Spleen (tissue), 13 donors: ENCODE measurements at places on chromosomes 2 and 18. TPM values are rescaled to one million over a fixed set of nuclear protein-coding genes. Genes with fewer than 3 reads are reported as not detected.

GRCh38 chr18:9775178-9775577 lies 67.1 kb downstream of the RAB31 start:
- no peak for DNase-seq

GRCh38 chr18:23983112-23983511 lies 31.4 kb upstream of the TTC39C start:
- DNase-seq: no peak

- no peak for DNase-seq
Measured at GRCh38 chr2:178512484-178512883, 32.2 kb downstream of the PLEKHA3 start.

GRCh38 chr2:43027097-43027873 lies 199.1 kb downstream of the ZFP36L2 start:
- peak; percentile 41 for DNase-seq

Gene FHOD3
- total RNA-seq: 2.1 TPM

DNA sequence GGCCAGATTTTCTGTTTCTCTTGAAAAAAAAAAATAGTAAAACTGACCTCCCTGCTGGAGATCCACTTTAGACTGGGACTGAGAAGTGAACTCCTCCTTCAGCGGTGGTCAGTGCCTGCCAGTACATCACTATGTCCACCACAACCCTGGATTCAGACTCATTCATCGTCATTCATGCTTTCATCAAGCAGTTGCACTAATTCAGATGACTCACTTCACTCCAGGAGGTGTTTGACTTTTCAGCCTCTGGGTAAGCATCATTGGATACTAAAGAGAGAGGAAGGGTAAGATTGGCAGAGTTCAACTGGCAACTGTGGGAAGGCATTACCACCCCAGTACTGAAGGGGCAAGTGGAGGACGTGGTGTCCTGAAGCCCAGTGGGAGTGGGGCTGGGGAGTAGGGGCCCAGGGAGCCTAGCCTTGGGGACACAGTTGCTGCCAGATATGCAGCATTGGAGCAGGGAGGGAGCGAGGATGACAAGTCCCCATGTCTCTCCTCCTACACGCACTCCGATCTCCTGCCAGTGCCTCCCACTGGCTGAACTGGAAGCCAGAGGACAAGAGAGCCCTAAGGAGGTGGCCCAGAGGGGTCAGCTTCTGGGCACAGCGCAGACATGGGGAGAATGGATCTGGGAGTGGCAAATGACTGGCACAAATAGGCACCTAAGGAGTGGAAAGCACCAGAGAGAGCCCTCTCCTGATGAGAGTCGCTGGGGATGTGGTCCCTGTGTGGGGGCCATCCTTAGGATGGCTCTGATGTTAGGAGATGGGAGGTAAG lies 111.1 kb downstream of the TGFA start:
- DNase-seq: no peak

Gene CREG2
- not detected for total RNA-seq

- no peak for DNase-seq
Measured at GRCh38 chr2:46020416-46020815, 276.8 kb upstream of the EPAS1 start.

- DNase-seq: no peak
Measured at GRCh38 chr2:195419033-195419432, 238.0 kb upstream of the SLC39A10 start.

Gene ZNF514
- total RNA-seq: 15.6 TPM

DNA sequence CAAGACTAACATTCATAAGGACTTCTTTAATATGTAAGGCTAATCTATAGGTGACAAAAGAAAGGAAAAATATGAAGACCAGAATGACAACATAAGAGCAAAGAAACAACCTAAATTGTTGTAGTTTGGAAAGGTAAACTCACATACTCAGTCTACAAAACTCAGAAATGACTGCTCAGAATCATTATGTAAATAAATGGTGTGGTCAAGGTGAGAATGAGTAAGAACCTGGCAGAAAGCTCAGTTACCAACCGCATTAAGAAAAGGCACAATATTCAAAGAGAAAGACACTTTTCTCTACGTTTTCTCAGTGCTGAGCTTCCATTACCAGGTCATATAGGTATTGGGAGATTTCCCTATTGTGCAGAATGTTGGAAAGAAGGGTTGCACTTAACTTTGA lies 15.8 kb downstream of the ATF2 start:
- no peak for DNase-seq

- DNase-seq: no peak
Measured at GRCh38 chr2:66530651-66531050, 95.7 kb downstream of the MEIS1 start.

DNA sequence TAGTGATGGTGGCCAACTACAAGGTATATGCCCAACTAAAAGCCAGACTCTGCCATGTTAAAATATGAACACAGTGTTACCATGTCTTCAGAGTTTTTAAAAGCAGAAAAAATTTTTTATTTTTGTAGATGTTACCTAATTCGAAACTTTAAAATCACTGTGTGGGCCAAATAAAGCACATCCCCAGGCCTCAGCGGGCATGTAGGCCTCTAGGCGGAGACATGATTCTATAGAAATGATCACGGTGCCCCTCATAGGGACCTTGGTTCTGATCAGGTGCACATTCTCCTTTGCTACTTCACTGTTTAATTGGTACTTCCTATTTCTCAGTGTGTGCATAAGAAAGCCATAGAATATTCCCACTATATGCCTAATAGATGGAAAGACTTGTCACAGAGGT lies 349.2 kb downstream of the XIRP2 start:
- DNase-seq: no peak

- DNase-seq: no peak
Measured at GRCh38 chr2:189360861-189361260, 80.4 kb upstream of the WDR75 start.

DNA sequence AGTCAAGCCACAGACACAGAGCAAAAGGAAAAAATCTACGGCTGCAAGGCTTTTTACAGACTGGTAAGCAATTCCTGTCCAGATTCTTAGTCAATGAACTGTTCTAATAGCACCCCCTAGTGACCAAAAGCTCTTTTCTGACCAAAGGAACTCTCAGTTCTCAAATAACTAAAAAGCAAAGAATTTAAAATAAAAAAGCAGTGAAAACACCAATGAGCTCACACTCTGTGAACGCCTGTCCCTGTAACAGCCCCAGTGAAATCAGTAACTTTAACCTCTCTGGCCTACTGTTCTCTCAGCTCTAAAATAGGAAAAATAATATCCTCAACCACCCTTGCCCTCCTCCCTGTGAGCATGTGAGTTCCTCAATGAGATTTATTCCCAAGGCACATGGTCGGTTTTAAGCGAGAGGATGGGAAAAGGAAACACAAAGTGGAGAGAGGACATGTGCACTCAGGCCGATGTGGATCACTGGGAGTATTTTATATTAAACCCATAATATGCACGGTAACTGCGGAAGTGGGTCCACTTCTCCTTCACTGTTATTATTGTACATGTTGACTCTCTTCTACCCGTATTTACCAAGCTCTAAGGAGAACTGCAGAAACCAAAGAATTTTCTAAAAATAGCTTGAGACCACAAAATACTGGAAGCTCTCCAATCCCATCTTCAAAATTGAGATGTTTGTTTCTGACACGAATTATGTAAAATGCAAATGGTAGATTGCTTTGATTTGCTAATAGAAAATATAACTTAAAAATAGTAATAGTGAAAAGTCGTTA lies 128.5 kb downstream of the STK39 start:
- DNase-seq: no peak

GRCh38 chr2:141029428-141030078 lies 1101.3 kb downstream of the LRP1B start:
- no peak for DNase-seq

Gene SETBP1
- total RNA-seq: 27.4 TPM

Gene COL6A3
- total RNA-seq: 77.7 TPM

- DNase-seq: no peak
Measured at GRCh38 chr2:49291619-49292018, 137.3 kb upstream of the FSHR start.

DNA sequence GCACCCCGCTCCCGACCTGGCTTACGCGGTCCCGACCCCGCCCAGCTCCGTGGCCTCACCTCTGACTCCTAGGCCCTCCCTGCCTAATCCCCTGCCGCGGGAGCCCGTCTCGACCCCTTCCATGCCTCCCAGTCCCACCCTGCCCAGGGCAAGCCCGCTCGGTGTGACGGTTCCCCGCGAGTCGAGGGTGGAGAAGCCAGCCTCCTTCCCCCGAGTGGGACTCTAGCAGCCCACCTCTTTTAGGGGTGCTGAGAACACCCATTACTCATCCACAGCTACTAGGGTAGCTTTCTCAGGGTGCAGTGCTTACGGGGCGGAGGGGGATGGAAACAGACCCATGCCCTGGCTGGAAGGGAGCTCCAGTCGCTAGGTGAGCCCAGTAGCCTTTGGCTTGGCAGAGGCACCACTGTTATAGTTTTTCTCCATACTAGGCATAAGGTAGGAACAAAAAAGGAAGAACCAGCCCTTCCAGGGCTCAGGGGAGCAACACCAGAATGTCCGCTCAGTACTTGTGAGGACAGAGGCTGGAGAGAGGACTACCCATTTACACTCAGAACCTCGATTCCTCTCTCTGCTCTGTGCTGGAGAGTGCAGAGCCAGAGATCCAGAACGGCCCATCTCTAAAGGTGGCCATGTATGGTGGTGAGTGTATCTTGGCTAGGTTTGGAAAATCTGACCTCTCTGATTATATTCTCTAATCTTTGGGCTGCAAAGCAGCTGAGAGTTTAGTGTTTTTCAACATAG lies 606 bp downstream of the AGBL5 start:
- peak; percentile 91 for DNase-seq

- no peak for DNase-seq
Measured at GRCh38 chr2:17835516-17835915, 19.3 kb downstream of the MSGN1 start.

Gene RAB12
- total RNA-seq: 33.4 TPM

GRCh38 chr2:151423760-151424159 lies 14.1 kb downstream of the RIF1 start:
- DNase-seq: no peak

Gene POTEJ
- total RNA-seq: not detected

DNA sequence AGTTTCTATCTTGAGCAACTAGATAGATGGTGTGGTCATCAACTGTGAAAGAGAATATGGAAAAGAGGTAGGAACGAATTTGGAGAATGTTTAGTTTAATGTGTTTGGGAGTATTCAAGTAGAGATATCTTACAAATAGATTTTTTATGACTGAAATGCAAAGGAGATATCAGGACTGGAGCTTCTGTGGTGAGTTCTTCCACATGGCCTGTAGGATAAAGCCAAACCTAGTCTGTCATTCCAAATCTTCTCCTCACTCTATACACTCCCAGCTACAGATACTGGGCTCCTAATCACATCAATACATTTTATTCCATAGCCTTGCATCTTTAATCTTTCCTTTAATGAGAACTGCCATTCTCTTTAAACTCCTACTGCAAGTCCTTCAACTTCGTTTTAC lies 194.3 kb downstream of the FIGN start:
- no peak for DNase-seq

DNA sequence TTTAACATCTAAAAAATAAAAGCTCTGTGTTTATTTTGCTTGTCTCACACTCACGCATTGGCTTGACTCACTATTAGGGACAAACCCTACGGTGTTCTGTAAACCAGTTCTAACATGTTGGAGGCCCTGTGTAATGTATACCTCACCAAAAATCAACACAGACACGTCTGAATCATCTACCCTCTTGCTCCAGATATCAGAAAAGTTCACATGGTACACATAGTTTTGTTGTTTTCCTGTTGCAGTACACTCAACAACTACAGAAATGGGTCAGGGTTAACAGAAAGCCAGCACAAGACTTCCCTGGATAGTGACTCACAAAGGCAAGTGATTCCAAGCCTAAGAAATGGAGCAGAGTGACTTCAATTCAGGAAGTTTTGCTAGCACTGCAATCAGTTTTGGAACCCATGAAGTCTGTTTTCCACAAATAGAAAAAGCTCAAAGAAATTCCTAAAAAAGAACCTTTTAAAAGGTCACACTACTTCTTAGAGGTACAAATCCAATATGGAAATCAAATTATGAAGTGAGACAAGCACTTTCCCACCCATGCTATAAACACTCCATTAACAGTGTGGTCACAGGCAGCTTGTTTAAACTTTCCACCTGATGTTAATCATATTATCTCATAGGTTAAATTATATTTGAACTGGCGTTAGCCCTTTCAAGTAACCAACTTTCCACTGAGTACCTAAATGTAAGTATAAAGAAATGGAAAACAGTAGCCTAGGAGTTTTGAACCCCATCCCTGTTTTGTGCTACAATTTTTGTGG lies 87.4 kb downstream of the GAREM1 start:
- no peak for DNase-seq

Gene GRB14
- 3.6 TPM for total RNA-seq

Gene RAX
- not detected for total RNA-seq

Gene ABCG5
- not detected for total RNA-seq

Gene LINC00305
- total RNA-seq: not detected

GRCh38 chr2:21422050-21422449 lies 298.3 kb downstream of the TDRD15 start:
- no peak for DNase-seq

Gene REG1B
- total RNA-seq: 4.8 TPM

- no peak for DNase-seq
Measured at GRCh38 chr2:8437228-8437948, 244.5 kb upstream of the ID2 start.

- no peak for DNase-seq
Measured at GRCh38 chr2:197919487-197919886, 115.1 kb downstream of the PLCL1 start.

GRCh38 chr2:203327901-203328759 lies at the start of gene ABI2:
Gene ABI2 (plus strand): TSS chr2:203328394. CDS start chr2:203328515, 121 bp downstream.
- DNase-seq: peak; percentile 89

Gene SCYGR7
- not detected for total RNA-seq

DNA sequence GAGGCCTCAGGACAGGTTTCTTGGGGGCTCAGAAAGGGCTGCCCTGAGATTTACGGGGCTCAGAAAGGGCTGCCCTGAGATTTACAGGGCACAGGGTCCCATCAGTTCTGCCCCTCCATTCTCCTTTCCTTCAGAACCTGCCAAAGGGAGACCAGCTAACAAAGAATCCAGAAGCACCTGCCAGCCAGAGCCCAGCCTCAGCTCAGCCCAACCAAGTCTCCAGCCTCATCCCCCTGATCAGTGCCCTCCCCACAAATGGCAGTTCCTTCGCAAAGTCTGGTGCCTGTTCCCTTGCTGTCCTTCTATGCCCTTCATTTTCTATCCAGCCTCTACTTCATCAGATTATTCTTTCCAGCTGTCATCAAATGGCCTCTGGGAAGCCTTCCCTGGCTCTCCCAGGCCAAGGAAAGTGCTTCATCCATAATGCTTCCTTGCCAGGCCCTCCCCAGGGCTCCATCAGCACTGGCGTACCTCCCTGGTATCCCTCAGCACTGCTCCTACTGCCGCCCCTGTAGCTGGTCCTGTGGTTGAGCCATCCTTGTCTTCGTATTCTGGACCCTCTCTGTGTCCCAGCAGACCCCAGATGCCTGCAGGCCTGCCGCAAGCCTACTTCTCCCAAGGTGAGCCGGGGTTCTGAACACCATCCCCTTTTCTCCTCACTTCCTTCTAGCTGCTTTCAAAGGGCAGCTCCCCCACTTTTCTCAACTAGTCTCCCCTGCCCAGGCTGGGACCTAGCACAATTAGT lies 96.2 kb upstream of the EPAS1 start:
- no peak for DNase-seq
